Placental epithelial cell (primary cell): ENCODE measurements at places on chromosomes 7 and 10. TPM values are rescaled to one million over a fixed set of nuclear protein-coding genes. Genes with fewer than 3 reads are reported as not detected.

Gene CCL26
- total RNA-seq: not detected in 2 replicates

Gene SPOCK2
- total RNA-seq: under 0.01 and 0.39 TPM in 2 replicates

Gene NOC3L
- total RNA-seq: 9.4 and 11.1 TPM in 2 replicates

Gene GLRX3
- total RNA-seq: 33.0 and 84.2 TPM in 2 replicates

Gene CFAP70
- 0.76 and 5.9 TPM in 2 replicates for total RNA-seq

Gene SKIDA1
- 7.5 and 14.4 TPM in 2 replicates for total RNA-seq

Gene RHEB
- total RNA-seq: 31.4 and 43.4 TPM in 2 replicates

Gene SPDYE11
- not detected in 2 replicates for total RNA-seq

Gene PRPS1L1
- not detected in 2 replicates for total RNA-seq

Gene DGKB
- total RNA-seq: 3.0 and 7.9 TPM in 2 replicates

Gene CAV1
- 684 and 1,157 TPM in 2 replicates for total RNA-seq
